ENCODE measurements at places on chromosomes 7 and 10.

- no peak for DNase-seq
These were observed 187.4 kb upstream of the AGR3 start for GRCh38 chr7:17069146-17069545.

DNA sequence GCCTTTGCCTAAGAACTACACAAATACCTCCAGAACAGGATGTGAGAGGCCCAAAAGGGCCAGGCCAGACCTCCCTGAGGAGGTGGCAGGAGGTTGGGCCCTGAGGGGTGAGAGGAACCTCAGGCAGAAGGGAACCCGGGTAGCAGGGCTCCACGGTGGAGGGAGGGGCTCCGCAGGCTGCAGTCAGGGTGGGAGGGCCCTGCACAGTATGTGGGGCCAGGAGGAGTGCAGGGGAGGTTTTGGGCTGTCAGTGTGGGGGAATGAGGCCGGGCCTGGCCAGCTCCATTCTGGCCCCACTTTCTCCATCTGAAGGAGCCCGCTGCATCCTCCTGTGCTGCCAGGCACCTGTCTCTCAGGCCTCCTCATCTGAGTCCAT, 25.9 kb downstream of the DNAJB12 start:
- peak; percentile 43 for DNase-seq

DNA sequence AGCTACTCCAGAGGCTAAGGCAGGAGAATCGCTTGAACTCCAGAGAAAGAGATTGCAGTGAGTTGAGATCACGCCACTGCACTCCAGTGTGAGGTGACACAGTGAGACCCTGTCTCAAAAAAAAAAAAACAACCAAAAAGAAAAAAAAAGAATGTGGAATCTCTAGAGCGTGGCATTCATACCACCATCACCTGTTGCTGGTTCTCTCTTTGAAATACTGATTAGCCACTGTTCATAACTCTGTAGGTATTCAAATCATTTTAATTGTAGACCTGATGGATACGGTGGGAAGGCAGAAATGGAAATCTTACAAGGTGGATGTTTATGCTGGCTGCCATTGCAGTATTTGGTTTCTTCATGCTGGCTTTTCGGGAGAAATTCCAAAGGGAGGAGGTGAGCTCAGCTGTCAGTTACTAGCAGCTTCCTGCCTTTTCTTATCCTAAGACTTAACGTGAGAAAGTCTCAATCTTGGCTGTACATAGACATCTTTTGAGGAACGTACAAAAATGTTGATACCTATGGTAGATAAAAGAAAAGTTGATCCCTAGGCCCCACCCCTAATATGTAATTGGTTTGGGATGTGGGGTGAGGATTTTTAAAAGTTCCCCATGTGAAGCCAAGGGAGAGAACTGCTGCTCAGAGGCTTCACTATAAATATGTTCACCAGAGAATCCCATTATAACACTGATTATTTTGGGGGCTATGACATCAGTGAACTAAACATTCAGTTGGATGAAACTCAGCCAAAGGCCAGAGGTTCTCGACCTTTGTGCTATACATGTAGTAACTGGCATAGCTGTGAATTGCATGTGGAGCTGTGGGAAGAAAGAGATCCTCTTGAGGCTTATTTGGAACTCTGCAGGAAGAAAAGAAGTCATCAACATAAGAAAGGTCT, 26.9 kb upstream of the MKLN1 start:
- DNase-seq, result no peak

DNA sequence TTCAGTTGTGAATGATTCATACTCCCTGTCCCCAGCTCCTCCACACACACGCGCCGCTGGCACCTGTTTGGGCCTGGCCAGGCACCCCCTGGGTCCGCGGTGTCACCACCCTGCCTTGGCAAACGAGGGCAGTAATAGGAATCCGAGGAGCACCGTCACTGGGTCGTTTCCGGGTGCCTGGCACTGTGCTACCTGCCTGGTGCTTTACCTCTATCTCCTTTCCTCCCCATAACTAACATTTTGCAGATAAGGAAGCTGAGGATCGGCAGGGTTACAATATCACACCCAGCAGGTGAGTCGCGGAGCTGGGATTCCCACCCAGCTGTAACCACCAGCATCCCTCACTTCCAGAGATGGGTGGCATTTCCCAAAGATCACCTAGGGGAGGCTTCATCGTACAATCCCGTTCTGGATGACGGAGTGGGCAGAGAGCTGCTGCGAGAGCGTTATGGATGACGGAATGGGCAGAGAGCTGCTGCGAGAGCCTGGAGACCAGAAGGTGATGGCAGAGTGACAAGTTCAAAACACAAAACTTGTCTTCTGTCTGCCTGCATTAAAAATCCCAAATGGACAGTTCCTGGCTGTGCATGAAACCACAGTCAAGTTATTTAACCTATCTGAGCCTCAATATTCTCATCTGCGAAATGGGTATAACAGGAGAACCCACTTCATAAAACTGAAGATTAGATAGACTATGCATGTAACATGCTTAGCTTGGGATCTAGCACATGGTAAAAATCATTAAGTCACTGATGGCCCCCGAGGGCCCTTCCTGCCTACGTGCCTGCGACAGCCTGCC, 1.1 kb upstream of the HSPA12A start:
- no peak for DNase-seq

- DNase-seq, result no peak
These were observed 82.0 kb downstream of the ARL4A start for GRCh38 chr7:12769444-12769843.

DNA sequence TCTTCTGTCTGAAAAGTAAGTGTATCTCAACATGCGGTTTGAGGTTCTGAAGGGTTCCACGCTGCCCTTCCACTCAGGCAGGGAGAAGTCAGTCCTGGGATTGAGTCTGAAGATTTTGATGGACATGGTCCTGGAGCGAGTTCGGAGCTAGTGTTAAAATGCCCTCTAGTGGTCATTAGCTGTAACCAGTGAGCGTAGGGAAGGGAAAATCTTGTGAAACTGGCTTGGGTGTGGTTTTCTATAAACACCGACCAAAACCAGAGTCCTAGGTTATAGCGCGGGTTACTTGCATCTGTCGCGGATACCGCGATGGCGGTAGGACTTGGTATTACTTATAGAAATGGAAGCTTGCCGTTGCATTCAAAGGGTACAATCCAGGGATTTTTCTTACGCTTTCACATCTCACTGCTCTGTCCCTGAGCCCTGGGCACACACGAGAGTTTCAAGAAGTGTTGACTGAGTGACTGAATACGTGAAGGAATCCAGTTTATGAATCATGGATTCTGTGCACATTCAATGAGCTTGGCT, 348.2 kb upstream of the C7orf33 start:
- DNase-seq, result no peak

- DNase-seq, result no peak
These were observed 330.1 kb downstream of the PAXIP1 start for GRCh38 chr7:154672659-154673415.

GRCh38 chr7:129095258-129095657, 40.3 kb upstream of the TNPO3 start:
- no peak for DNase-seq

DNA sequence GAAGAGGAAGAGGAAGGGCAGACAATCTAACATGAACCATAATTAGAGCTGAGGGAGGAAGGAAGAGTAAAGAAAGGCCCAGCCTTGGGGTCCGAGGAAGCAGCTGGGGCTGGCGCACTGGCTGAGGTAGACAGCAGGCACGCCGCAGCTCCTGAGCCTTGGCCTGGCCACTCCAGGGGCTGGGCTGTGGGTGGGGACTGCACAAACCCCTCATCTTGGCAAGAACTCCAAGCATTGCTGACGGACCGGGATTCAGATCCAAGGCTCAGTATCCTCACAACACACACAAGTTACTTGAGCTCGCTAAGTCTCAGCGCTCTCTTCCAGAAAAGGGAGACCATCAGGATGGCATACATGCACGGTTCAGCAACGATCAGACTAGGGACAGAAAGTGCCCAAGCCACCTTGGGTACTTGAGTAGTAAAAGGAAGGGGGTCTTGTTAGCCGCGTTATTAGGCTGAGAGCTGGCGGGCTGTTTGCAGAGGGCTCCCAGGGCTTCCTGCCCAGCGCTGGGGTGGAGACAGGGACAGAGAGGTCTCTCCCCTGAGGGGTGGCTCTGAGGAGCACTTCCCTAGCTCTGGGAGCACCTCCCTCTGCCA, 4.5 kb downstream of the TNS3 start:
- DNase-seq, result peak; percentile 53

- DNase-seq, result peak; percentile 72
These were observed at the start of gene MARVELD1 for GRCh38 chr10:97713339-97713825. TSS of gene MARVELD1 (plus strand) at chr10:97713730. CDS start at chr10:97713877, 147 bp downstream.

DNA sequence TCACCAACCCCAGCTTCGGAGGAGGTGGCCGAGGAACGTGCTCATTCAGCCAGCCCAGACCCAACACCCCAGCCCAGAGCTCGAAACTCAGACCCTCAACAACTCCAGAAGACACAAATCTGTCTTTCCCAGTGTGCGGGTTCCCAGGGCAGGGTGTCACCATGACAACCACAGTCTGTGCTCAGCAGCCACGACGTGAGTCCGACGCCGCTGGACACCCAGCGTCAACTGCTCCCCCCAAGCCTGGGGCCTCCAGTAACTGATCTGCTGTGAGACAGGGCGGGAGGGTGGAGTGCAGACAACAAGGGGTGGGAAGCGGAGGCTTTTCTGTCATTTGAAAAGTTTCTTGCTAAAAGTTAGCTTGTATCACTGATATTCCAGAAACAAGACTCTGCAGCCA, 167.2 kb downstream of the MAD1L1 start:
- DNase-seq, result no peak

GRCh38 chr7:101420436-101420835, 57.8 kb downstream of the COL26A1 start:
- no peak for DNase-seq

DNA sequence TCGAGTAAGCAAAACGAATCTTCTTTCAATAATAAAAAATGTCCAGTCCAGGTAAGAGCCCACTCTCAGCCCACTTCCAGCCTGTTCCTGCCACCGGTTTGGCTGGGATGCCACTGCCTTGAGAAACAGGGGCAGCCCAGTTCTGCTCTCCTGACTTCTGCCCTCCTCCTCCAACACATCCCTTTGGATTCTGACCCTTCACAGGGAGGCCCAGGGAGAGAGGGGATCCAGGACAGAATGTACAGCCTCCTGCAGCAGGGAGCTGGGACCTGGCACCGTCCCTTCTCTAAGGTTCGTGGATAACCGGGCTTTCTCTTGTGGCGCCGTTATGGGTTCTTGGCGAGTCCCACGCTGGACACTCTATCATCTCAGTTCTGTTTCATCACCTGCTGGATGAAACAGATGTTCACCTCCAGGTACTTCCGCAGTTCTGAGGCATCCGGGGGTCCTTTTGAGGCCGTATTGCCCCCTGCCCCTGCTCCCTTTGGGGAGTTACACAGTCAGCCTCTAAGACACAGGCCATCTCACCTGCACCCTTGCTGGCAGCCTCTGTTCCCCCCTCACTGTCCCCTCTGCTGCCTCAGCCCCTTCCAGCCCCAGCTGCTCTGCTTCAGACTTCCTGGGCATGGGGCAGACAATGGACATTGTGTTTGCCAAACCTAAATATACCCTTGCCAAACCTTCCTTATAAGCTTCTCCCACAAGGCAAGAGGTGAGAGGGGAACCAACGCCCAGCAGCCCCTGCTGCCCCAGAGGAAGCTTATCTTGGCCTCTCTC, 203.8 kb upstream of the ZMIZ1 start:
- DNase-seq, result no peak

- DNase-seq, result no peak
These were observed 22.9 kb downstream of the SRPK2 start for GRCh38 chr7:105365541-105366534.

DNA sequence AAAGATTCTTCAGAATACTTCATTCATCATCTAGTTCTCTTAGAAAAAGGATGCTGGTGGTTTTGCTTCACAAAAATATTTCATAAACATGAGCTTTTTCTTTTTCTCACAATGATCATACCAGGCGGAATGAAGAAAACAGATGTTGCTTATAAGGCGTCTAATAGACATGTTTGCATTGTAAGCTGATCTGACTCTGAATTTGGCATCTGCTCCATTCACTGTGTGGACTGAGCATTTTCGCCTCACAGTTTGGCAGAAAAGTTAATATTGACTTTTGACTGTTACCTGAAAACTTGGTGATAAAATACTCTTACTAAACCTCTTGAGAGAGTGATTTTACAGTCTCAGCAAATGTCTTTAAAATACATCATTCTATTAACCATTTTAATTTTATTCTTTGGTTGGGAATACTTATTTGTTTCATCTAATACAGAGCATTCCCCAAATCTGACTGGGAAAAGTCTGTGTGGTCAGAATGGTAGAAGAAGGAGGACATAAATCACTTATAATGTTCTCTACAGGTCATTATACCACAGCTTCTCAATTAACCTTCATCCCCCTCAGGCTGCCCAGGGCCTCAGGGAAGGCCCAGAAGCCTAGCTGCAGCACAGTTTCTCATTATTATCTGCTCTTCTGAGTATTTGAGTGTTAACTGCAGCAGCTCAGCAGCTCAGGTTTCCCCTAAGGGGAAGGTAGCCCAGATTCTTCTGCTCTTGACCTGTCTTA, 121.6 kb upstream of the KAT6B start:
- DNase-seq, result no peak

DNA sequence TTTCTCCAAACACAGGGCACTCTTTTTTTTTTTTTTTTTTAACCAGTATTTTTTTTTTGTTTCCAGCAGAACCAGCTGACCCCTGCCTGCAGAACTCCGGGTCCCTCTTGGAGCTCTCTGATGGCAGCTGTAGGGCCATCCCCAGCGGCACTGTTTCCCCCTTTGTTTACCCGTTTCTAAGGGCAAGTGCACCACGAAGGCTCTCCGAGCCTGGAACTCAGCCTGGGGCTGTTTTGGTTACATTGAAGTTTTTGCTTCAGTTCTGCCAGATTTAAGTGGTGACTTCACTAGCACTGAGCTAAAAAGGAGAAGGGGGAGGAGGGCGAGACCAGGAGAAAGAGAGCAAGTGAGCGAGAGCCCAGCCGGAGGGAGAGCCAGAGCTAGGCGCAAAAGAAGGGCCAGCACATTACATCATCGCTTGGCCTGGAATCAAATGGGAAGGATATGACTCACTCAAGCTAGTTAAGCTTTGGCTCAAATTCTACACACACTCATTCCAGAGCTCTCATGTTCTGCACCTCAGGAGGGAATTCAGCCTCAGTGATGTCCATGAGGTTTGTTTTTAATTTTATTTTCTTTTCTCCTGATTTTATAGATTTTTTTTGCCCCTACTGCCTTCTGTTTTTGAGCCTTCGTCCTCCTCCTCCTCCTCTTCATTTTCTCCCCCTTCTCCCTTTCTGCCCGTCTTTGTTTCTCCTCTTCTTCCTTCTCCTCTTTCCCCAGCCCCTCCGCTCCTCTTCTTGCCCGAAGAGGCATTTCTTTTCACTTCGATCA, 272.3 kb downstream of the TRIL start:
- peak; percentile 45 for DNase-seq

DNA sequence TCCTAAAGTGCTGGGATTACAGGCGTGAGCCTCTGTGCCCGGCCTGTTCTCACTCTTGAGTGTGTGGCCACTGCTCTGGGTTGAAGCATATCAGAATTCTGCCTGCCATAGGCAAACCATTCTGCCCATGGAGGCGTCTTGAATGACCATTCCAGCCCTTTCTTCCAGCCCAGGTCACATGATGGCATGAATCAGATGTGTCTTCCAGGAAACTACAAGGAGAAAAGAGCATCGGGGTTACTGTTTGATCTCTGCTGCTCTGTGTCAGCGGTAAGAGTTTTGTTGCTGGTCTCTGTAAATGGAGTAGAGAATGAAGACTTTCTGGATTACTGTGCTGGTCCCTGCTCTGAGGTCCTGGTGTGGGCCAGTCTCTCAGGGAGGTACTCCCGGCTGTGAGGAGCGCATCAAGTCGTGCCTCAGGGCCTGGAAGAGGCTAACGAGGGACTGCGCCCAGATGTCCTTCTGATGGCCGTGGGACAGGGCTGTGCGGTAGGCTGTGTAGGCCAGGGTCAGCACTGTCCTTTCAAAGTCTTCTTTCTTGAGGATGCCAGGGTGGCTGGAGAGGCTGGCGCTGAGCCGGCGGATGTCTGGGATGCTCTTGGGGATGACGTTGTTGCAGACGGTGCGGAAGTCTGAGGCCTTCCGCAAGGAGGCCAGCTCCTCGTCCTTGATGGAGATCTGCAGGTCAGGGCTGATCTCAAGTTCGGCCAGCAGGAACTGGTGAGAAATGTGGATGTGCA, 5.8 kb upstream of the SLC13A4 start:
- DNase-seq, result no peak

Data from GDM1 (cell line).